ENCODE measurements at places on chromosomes 5 and 9.

- DNase-seq = no peak
Observed at GRCh38 chr5:59790376-59790775, 103.2 kb downstream of the PDE4D start.

DNA sequence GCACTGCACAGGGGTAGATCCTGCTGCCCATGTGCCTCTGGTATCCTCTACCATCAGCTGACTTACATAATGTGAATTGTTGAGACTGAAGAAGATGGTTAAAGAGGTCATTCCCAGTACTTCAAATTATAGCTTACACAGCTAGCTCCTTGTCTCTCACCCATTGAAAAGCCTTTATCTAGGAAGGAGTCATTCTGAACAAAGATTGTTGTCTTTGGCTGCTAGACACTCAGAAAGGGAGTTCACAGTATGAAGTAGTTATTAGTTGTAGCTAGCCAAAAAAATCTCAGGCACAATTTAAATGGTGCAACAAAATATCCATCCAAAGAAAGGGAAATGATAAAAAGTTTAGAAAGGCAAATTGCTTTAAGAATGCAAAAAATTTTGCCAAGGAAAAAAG is 102.0 kb upstream of the NREP start:
- no peak for DNase-seq

DNA sequence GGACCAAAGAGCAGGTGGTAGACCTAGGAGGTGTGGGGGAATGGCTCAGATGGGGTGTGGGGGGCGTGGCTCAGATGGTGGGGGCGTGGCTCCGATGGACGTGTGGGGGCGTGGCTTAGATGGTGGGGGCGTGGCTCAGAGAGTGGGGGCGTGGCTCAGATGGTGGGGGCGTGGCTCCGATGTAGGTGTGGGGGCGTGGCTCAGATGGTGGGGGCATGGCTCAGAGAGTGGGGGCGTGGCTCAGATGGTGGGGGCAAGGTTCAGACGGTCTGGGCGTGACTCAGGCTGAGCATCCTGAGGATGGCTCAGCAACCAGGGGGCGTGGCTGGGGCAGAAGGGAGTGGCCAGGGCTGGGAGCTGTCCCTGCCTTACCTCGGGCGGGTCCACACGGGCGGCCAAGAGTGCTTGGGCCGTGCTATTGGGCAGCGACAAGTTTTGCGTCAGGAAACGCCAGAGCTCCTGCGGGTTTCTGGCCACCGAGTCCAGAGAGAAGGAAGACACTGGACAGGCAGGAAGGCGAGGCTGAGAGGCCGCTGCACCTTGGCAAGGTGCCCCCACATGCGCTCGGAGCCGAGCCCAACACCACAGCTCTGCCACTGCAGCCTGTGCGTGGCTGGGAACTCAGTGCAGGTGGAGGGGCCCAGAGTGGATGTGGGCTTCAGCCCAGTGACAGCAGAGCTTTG is 5.9 kb downstream of the ABCA2 start:
- DNase-seq = peak; percentile 71

DNA sequence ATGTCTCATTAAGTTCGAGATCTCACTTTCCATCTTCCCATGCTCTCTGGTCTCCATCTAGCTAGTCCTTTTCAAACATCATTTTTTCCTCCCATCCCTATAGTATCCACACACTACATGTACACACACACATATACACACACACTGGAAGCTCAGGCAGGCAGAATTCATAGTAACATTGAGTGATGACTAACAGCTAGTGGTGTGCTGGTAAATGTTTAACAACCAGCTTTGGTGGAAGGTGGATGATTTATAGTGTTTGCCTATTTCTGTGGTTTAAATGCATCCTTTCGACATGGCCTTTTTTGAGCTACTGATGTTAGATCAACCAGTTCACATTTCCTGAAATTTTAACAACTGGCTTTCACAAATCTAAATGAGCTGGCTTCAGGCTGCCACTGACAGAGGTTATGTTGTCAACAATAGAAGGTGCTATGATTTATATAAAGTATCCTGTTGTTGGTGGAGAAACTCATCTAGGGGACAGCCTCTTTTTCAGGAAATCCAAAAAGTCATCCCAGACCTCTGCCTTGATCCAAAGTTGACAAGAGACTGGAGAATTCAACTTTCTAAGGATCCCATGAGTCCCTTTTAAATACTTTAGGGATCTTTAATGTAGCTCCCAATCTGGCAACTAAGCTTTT is 117.8 kb downstream of the CCDC192 start:
- DNase-seq = no peak

- DNase-seq = no peak
Observed at GRCh38 chr5:31639481-31640411, 815 bp downstream of the PDZD2 start.

DNA sequence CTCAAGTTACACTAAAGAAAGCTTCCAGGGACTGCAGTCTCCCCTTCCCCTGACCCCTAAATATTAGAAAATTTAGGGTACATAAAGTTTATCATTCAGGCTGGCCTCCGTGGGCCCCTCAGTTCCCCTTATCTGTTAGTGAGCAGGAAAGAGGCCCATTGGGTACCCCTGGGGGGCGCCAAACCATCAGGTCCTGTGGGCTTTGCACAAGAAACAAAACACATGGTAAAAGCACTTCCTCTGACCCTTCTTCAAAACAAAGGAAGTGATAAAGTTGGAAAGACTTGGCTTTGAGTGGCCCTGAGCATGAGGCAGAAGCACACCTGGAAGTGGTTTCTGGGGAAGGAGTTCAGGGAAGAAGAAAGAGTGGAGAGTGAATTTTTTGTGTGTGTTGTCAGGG is 213.0 kb downstream of the SMARCA2 start:
- DNase-seq = no peak

GRCh38 chr5:171528865-171529614 is 109.6 kb downstream of the FGF18 start:
- no peak for DNase-seq

- DNase-seq = no peak
Observed at GRCh38 chr9:106102821-106103220, 408.5 kb downstream of the TMEM38B start.

GRCh38 chr5:176642675-176643490 is 4.4 kb upstream of the TSPAN17 start:
- no peak for DNase-seq

GRCh38 chr9:76846297-76846696 is 59.6 kb downstream of the PRUNE2 start:
- DNase-seq = no peak

- no peak for DNase-seq
Observed at GRCh38 chr5:137221943-137222342, 277.2 kb downstream of the SPOCK1 start.

- no peak for DNase-seq
Observed at GRCh38 chr5:170070556-170071412, 34.9 kb upstream of the FOXI1 start.
